ENCODE measurements at places on chromosomes 2 and 18.
A peak's percentile ranks its signal among the peaks of the same experiment; 100 is the strongest.

DNA sequence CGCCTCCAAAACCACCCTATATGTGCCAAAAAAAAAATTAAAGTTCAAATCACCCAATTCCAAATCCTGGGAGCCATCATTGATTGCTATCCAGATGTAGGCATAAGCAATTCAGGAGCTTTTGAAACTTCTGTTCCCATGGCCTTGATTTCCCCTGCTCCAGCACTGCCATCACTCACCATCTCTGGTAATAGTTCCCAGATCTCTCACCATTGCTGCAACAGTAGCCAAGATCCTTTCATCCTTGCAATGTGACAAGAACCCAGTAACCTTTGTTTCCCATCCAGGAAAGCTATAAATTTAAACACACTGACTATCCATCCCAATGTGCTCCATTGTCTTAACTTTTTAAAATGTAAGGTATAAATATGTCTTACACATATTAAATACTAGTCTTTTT lies 155.4 kb downstream of the PDE11A start:
- no peak for DNase-seq

- no peak for DNase-seq
Observed at GRCh38 chr18:49768051-49768391, 45.3 kb downstream of the ACAA2 start.

DNA sequence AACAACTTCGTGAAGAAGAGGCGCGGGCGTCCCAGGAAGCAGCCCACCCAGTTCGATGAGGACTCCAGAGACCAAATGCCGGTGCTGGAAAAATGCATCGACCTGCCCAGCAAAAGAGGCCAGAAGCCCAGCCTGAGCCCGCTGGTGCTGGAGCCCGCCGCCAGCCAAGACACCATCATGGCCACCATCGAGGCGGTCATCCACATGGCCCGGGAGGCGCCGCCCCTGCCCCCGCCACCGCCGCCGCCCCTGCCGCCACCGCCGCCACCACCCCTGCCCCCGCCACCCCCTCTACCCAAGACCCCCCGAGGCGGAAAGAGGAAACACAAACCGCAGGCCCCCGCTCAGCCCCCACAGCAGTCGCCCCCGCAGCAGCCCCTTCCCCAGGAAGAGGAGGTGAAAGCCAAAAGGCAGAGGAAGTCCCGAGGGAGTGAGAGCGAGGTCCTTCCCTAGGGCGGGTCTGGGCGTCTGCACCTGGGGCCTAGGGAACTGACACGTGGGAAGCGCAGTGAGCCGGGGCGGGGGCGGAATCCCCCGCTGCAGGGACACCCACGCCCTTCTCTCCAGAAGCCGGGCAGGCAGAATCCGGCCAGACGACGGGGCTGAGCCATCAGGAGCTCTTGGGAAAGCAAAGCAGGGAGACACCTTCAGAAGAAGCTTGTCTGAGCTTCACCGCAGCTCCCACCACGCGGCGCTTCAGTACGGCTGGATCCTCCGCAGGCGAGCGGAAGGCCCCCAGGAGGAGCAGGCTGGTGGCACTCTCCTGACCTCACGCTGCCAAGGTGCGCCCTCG lies 382.8 kb downstream of the SETBP1 start:
- DNase-seq: no peak

DNA sequence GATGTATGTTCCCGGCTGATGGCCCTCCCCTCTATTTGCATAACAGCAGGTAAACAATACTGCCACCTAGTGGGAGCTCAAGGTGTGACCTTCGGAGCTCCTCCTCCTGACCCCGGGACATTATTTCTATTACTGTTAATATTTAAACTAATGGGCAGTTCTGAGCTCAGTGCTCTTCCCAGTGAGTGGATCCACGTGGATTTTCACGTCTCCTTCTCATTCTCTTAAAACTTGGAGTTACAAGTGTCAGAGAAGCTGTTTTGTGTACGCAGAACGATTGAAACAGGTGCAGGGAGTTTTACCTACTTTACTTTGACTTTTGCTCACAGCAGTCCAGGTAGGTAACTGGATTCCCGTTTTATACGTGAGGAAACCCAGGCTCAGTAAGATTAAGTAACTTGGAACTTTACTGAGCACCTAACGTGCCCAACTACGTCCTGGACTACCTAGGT lies 127.3 kb downstream of the PRKCE start:
- peak; percentile 47 for DNase-seq

GRCh38 chr2:39772086-39772811 lies 6.8 kb downstream of the THUMPD2 start:
- no peak for DNase-seq

- DNase-seq: no peak
Observed at GRCh38 chr2:143930891-143931290, 589.0 kb downstream of the ZEB2 start.

DNA sequence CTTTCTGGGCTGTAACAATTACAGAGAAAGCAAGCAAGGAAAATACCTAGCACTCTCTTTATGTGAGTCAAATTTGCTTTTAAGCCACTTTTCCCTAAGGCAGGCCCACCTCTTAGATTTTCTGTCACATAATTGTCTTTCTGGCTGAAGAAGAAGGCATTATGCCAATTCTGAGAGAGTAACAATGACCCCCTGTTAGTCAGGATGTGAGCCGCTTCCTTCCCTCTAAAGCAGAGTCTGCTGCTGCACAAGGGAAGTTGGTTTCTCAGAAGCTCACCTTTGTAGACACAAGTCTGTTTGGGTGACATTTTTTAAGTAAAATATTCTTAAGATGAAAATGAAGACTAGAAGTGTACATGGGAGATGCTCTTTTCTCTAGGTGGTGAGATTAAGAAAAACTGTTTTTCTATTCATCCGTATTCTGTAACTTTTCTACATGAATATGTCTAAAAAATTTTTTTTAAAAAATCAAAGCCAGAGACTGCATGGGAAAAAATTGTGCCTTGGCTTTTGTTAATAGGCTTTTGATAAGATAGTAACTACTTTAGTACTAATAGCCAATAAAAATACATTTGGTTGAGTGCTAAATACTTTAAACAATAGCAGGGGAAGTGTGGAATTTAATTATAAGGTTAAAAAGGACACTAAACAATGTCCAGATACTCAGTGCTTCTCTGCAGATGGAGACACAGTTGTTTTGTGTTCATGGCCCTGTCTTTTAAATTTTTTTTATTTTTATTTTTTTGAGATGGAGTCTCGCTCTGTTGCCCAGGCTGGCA lies 33.4 kb upstream of the VPS54 start:
- no peak for DNase-seq

GRCh38 chr2:173984866-173985604 lies 19.9 kb upstream of the SP3 start:
- no peak for DNase-seq
